ENCODE measurements at places on chromosomes 7 and 10.
A peak's percentile ranks its signal among the peaks of the same experiment; 100 is the strongest.

DNA sequence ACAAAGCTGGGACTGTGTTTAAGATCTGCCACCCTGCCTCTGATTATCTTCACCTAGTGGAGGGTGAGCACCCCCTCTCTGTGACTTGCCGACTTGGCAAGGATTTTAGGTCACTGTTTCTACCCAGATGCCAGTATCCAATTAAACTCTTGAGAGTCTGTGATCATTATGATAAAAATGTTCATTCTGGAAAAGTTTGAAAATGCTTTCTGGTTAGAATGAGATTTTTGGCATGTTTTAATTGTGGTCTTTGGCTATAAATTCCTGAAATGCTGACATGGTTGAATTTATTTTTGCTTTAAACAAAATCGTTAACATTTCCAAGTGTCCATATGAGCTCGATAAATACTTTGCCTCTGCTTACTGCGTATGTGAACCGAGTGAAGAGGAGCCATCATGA is 221.4 kb downstream of the BICC1 start:
- DNase-seq = no peak

GRCh38 chr7:110867771-110868170 is 223.2 kb upstream of the LRRN3 start:
- no peak for DNase-seq

GRCh38 chr7:6706666-6707407 is at the start of gene ZNF12:
Gene ZNF12, minus strand, starts transcription at chr7:6706947. Its CDS starts 1,774 bp downstream, at chr7:6705173.
- peak; percentile 81 for DNase-seq

DNA sequence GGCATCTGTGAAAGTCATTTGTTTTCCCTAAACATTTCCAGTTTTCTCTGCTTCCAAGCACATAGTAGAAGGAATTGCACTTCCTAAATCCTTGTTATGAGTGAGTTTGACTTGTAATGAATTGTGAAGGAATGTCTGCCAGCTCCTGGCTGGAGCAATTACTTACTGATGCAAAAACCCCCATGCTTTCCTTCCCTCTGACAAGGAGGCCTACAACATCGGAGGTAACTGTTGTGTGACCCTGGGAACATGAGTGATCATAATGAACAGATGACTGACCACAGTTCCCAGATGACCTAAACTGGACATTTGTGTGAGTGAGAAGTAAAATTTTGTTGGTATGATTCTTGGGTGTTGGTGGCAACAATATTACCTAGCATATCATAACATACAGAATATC is 21.4 kb upstream of the CPVL start:
- DNase-seq = no peak

- no peak for DNase-seq
Observed at GRCh38 chr10:64271508-64271907, 750.3 kb downstream of the REEP3 start.

DNA sequence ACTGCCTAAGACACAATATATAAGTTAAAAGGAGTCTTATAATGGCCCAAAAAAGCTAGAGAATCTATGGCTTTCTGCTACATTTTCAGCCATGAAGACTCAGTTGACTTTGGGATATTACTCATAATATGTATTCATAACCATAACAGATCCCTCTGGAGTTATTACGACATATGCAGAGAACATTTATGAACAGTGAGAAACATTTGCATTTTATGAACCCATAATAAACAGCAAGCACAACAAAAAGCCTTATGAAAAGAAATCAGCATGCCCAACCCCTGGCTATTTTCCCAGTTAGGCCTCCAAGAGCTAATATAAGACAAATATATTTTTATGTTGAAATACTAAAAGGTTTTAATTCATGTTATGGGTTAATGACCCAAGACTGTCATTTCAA is 52.4 kb downstream of the ARMH3 start:
- DNase-seq = no peak

- no peak for DNase-seq
Observed at GRCh38 chr10:3225561-3225960, 53.0 kb upstream of the PITRM1 start.

DNA sequence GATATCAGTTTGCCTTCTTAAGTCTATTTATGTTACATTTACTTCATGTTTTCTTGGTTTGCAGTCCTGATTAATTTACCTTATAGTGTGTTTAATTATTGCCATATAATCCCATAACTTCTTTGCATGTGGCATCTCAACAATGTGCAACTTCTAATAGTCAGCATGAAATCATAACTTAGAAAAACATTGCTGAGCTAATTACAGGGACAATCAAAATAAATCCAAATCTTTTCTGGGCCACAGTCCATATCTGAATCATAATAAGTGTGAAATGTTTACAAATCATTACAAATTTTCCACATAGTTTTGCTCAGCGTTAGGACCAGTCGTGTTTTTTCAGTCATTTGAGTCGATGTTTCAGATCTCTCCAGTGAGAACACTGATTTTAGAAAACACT is 29.1 kb upstream of the CABCOCO1 start:
- no peak for DNase-seq

DNA sequence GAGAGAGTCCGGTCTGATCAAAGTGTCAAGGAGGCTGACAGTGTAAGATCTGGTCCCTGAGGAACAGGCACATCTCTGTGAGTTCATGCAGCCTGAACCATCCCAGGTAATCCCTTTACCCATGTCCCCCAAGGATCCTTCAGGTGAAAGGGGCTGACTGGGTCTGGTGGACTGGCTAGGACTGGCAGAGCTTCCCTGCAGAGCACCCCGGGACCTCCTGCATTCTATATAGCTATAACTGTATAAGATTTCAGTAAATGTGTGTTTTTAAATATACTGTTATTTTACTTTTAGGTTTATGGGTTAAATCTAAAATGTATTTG is 246.8 kb downstream of the ELMO1 start:
- no peak for DNase-seq

- DNase-seq = no peak
Observed at GRCh38 chr10:30557884-30558283, 71.7 kb downstream of the LYZL2 start.

GRCh38 chr10:96416643-96417042 is 57.8 kb upstream of the OPALIN start:
- no peak for DNase-seq

Data from NCI-H510A (cell line).